ENCODE measurements at places on chromosomes 2 and 18.

DNA sequence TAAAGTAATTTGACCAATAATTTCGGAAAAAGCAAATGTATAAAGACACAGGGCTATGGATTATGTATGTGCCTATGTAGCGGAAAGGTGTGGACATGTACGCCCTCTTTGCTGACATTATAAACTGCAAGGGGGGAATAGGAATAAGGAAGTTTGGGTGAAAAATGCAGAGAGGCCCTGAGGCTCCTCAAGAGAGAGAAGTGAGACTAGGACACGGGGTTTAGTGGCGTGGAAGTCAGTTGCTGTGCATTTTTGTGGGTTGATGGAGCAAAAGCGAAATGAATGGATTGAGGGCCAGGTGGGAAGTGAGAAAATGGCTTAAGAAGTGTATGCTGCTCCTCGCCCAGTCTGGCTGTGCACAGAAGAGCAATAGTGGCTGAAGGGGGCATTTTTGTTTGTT lies 96.2 kb upstream of the B3GNT7 start:
- DNase-seq, result no peak

- DNase-seq, result no peak
Measured at GRCh38 chr2:48148841-48149430, 242.6 kb upstream of the FBXO11 start.

DNA sequence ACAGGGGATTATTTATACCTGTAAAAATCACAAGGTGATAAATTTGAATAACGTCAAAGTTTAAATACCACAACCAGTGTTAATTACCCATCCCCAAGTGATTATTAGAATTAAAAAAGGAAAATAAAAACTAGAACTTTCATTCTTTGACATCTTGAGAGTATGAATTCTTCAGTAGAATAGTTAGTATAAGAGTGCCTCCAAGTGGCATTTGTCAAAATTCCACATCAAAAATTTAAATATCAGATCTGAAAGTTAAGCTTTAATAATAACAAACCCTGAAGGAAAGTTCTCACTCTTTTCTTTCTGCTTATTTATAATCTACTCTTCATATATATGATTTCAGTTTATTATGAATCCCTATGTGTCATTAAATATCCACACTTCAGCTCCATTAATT lies 273.7 kb upstream of the KYNU start:
- no peak for DNase-seq

DNA sequence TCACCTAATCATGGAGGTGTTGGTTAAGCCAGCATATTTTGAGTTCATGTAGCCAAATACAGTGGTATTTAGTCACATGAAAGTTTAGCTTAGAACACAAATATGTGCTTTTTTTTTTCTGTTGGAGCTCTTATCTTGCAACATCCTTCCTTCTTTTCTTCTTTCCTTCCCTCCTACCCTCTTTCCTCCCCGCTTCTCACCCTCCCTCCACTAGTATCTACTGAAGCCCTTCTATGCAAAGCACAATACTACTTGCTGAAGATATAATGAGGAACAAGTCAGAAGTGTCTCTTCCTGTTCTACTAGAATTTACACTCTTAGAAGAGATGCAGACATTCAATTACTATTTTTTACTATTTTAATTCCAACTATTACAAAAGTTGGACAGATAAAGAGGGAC lies 105.0 kb upstream of the ITGA4 start:
- no peak for DNase-seq

- no peak for DNase-seq
Measured at GRCh38 chr2:24816884-24817283, 23.7 kb downstream of the CENPO start.

GRCh38 chr18:47986620-47987387 lies 56.3 kb upstream of the SMAD2 start:
- DNase-seq, result no peak

- DNase-seq, result no peak
Measured at GRCh38 chr2:61924895-61925663, 19.6 kb downstream of the COMMD1 start.

- DNase-seq, result no peak
Measured at GRCh38 chr18:9860682-9861081, 25.1 kb upstream of the TXNDC2 start.

- DNase-seq, result no peak
Measured at GRCh38 chr18:2920027-2920426, 73.2 kb downstream of the EMILIN2 start.

DNA sequence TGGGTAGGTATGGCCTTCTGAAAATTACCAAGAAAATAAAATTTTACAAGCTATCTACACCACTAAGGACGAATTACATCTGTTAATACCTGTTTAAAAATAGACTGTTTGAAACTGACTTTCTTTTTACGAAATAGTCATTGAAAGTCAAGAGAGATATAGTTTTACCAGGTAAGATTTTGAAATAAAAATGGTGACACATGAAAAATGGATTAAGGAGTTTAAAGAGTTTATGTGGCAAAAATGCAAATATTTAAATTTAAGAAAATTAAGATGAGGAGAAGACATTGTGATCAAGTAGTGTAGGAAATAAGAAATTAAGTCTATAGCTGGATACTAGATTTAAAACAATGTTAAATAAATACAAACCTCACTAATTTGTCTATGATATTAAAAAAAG lies 271.5 kb downstream of the TRIB2 start:
- no peak for DNase-seq

DNA sequence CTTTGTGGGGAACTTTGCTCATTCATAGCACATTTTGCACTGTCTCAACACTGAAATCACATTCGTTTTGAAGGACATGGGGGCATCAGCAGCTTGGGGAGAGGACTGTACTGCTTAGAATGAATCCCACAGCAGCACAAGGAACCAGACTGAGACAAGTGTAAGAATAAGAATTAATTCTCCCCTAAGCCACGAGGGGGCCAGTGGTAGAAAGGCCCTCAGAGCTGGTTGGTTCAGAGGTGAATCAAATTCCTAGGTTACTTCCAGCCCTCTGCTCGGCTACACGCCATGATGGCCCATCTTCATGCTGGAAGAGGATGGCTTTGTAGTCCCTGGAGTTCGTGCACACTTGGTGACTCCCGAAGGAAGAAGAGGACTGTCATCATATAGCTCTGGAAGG lies 12.0 kb upstream of the MC5R start:
- DNase-seq, result no peak

DNA sequence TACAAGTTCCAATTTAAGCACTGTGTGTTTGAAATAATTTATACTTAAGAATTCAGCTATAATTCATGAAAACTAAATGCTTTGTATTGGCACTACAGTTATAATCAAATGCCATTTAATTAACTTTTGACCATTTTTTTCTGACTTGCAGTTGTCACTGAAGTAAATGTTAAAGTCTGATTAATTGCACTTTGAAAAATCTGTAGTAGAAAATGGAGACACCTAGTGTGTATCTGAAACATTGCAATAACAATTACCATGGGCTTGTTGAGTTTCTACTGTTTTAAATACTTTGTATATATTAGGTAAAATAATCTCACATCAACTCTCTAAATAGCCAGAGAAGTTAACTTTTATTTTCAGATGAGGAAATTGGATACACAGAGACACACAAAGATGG lies 458.6 kb upstream of the FSIP2 start:
- no peak for DNase-seq

- no peak for DNase-seq
Measured at GRCh38 chr2:239554766-239555570, 154.1 kb upstream of the HDAC4 start.

GRCh38 chr2:200479692-200480265 lies 30.1 kb downstream of the KCTD18 start:
- no peak for DNase-seq

GRCh38 chr2:68726608-68727367 lies 7.8 kb upstream of the ARHGAP25 start:
- DNase-seq, result peak; percentile 50

DNA sequence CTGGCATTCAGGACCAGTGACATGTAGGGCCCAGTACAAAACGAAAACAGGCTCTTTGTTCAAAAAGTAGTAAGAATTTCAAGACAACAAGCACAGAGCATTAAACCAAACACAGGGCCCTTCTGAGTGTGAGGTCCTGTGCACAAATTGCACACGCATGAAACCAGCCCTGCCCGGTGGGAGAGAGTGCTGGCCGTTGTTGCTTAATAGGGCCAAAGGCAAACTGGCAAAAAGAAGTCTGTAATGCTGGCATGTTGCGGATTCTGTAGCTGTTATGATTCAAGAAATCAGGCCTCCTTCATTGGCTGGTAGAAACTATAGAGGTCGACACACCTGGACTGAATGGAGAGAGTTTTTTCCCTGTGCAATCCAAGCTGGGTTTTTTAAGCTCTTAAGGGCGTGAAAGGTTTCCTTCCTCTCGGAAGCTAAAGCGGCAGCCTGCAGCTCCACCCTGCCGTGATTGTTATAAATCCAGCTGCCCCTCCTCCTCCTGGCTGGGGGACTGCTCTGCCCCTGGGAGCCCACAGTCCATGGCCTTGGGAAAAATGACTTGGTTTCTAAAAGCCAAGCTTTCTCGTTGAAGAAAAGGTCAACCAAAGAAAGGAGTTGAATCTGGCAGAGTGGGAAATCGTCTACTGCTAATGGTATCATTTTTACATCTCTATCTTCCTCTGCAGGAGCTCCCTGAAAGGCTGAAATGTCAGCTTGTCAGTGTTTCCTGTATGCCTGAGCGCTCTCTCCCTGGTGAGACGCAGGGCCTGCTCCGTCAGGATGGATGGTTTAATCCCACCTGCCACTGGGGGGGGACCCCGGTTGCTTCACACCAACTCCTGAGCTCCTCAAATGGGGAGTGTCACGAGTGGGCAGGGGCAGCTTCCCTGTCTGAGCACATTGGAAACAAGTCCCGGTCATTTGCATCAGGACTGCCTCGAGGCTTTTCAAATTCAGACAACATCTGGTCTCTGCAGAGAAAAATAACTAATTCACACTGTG lies 143.6 kb downstream of the ALPK2 start:
- DNase-seq, result no peak

- peak; percentile 3 for DNase-seq
Measured at GRCh38 chr2:55010149-55010591, 40.1 kb downstream of the RTN4 start.

DNA sequence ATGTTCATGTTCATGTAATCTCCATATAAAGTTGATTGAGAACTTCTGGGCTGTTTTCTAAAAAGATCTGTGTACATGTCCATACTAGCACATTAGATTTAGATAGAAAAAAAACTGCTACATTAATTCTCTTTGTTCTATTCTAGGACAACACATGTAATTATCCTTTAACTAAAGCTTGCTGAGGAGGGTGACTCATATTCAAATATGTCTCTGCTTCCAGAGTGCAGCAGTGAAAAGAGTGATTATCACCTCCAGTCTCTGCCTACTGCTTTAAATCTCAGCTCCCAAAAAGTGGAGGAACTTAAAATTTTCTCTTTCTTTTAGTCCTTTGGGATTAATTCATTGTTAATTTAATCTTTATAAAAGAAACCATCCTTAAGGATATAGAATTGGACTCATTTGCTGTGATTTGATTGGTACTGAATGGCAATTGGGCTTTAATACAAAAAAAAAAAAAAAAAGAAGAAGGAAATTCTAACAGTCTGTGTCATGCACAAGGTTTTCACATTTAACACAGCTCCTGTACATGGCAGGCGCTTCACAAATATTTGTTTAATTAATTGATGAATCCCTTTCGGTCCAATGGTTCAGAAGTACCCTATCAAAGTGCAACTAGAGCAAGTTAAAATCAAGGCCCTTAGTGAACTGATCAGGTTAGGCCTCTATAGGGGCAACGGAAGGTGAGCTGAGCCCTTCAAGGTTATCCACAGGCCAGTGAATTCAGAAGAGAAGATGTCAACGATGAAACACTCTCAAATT lies 214.0 kb upstream of the KCNJ3 start:
- no peak for DNase-seq

- DNase-seq, result no peak
Measured at GRCh38 chr2:223319601-223320000, 267.6 kb downstream of the KCNE4 start.

DNA sequence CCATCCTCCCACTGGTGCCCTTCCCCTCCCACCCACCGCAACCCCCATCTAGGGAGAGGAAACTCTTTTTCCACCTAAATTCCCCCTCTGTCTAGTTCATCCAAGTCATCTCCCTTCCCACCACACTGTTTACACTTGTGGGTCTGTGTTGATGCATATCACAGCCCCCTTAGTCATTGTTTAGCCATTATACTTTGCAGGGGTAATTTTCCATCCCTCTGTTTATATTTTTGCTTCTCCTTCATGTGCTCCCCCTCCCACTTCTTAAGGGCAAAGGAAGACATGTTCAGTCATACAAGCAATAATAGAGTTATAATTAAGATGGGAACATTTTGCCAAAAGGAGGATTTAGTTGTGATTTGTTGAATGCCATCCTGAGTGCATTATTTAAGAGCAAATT lies 187.8 kb upstream of the TNP1 start:
- DNase-seq, result no peak

- no peak for DNase-seq
Measured at GRCh38 chr18:45312555-45313126, 302.6 kb upstream of the SLC14A2 start.

DNA sequence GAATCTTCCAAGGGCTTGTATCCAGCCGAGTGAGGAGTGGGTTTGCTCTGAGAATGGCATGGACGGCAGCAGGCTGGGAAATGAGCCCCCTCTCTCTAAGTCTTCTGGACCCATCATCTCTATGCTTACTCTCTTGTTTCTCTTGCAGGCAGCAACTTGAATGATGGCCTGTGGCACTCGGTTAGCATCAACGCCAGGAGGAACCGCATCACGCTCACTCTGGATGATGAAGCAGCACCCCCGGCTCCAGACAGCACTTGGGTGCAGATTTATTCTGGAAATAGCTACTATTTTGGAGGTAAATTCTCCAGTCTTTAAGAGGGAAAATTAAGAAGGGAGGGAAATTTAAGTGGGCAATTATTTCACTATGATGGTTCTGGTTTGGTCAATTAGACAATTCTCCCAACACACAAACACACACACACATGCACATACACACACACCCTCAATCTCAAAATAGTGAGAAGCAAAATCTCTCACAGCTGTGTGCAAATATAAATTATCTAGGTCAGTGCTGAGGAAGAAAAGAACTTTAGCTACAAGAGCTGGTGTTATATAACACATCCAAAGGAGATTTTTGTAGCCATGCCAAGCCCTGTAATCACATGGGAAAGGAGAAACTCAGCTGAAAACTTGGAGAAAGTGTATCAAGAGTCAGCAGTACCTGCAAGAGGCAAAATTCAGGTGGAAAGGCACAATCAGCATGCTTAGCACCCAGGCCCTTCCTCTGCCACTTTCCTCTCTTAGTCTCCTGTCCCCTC lies 499.2 kb downstream of the CNTNAP5 start:
- DNase-seq, result no peak

GRCh38 chr18:51235009-51235789 lies 37.7 kb upstream of the MEX3C start:
- no peak for DNase-seq

GRCh38 chr2:229037621-229038020 lies 233.5 kb downstream of the PID1 start:
- DNase-seq, result no peak

GRCh38 chr18:51857989-51858388 lies 482.0 kb upstream of the DCC start:
- no peak for DNase-seq

GRCh38 chr2:195343540-195343939 lies 313.5 kb upstream of the SLC39A10 start:
- DNase-seq, result no peak

Measured in GM12892 (cell line).